ENCODE measurements at places on chromosomes 13 and 19.

GRCh38 chr13:111323549-111323948 is 3.1 kb downstream of the TEX29 start:
- DNase-seq: no peak

- no peak for DNase-seq
These were observed 130.8 kb upstream of the MCF2L start for GRCh38 chr13:112838038-112838841.

DNA sequence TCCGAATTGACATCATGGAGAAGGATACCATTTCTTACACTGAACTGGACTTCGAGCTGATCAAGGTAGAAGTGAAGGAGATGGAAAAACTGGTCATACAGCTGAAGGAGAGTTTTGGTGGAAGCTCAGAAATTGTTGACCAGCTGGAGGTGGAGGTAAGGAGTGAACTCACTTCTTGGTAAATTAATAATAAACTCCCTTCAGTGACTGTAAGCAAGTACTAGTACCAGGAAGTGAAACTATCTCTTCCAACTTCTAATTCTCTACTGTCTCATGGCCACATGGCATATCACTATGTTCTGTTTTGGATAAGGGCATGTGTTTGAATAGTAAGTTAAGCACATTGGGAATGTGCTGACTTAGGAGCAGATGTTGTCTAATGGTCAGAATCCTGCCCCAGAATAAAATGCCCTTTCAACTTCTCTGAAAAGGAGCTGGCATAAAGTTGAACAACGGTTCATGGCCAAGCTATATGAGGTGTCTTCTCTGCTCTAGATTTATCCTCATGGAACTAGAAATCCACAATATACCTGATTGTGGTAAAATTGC is 13.4 kb downstream of the OLFM4 start:
- DNase-seq: no peak

GRCh38 chr13:94711561-94712286 is 621 bp downstream of the SOX21 start:
- DNase-seq: no peak

DNA sequence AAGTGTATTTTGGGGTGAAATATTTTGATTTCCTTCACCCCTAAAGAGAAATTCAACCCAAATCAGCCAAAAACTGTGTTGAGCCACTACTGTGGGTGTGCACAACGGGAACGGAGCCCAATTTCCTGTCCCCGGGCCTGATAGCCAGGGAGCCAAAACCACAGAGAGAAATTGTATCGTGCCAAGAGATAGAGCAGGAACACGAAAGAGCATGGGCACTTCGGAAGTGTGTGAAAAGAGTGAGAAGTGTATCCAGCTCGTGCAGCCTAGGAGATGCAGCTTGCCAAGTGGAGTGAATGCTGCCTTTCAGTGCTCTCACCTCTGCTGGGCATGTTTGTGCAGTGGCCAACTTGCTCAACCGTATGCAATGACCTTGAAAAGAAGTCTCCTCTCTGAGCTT is 19.4 kb upstream of the PLEKHF1 start:
- DNase-seq: no peak

GRCh38 chr19:18500376-18500775 is 21.5 kb downstream of the ELL start:
- no peak for DNase-seq

- DNase-seq: no peak
These were observed 25.7 kb downstream of the SHC2 start for GRCh38 chr19:435056-435706.

- no peak for DNase-seq
These were observed 618 bp downstream of the HAUS8 start for GRCh38 chr19:17074634-17075034.

DNA sequence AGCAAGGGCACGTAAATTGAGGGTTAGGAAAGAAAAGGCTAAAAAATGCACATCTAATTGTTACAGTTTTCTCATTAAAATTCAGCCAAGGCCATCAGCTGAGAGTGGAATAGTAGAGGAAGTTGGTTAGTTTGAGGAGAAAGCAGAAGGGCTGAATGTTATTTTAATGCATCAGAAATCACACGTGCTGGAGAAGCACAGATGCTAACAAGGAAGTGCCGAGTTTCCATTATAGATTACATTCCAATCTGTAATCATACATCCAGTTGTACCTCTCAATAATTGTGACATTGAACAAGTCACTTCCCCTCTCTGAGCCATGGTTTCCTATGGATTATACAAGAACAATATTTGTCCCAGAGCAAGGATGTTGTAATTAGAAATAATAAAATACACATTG is 25.1 kb downstream of the FPR3 start:
- DNase-seq: no peak

- no peak for DNase-seq
These were observed 1.7 kb downstream of the COMP start for GRCh38 chr19:18789422-18789869.

GRCh38 chr13:98542568-98543377 is 34.1 kb downstream of the STK24 start:
- DNase-seq: no peak

GRCh38 chr13:95480791-95481780 is 71.4 kb upstream of the CLDN10 start:
- no peak for DNase-seq

- no peak for DNase-seq
These were observed 98.2 kb downstream of the LACC1 start for GRCh38 chr13:43977911-43978310.

GRCh38 chr13:98549006-98549727 is 27.7 kb downstream of the STK24 start:
- no peak for DNase-seq

DNA sequence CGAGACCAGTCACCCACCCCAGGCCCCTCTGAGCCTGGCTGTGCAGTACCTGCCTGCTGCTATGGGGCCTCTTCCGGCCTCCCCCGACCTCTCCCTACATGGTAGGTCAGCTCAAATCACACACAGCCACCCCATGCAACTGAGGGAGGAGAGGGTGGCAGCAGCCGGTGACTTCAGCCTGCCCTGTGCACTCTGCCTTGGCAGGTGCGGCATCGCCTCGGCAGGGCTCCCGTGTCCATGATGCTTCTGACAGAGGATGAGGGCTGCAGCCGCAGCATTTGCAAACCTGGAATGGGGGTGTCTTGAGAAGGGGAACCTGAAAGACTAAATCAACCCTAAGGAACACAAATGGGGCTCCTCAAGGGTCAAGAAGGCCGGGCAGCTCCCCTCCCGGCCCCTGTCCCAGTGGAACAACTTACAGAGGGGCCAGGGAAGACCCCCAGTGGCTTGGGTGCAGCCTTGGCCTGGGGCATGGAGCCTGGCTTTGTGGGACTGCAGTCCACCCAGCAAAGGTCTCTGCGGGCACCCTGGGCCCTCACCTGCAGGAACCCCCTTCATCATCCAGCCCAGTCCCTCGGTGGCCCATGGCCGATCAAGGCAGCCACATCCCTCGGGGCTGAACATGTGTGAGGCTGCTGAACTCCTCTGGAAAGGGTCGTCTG is 6.7 kb downstream of the TEX29 start:
- DNase-seq: no peak

GRCh38 chr13:34357435-34358232 is 539.7 kb downstream of the RFC3 start:
- DNase-seq: no peak

DNA sequence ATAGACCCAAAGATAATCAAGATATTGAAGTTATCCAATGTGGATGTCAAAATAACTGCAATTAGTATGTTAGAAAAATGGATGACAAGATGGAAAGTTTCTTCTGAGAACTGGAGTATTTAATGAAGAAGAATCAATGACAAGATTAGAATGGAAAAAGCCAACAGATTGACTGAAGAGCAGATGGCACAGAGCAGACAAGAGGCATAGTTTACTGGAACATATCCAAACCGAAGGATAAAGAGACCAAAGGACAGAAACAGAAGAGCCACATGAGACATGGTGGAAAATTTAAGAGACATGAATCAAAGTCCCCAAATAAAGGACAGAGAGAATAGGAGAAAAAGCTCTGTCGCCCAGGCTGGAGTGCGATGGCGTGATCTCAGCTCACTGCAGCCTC is 89.6 kb upstream of the RXFP2 start:
- no peak for DNase-seq

DNA sequence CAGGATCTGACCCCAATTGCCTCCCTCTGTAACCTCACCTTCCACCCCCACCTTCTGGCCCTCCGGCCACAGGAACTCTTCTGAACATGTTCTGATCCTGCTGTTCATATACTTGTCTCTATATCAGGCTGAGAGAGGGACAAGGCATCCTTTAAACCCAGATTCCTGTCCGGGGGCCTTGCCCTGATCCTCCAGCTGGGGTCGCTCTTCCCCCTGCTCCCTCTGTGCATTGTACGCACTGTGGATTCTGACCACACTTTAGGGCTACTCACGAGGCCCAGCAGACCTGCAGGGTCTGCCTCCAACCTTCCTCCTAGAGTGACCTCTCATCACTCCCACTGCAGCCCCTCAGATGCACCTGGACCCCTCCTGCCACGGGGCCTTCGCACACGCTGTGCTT is 269.3 kb downstream of the UQCRFS1 start:
- DNase-seq: no peak

DNA sequence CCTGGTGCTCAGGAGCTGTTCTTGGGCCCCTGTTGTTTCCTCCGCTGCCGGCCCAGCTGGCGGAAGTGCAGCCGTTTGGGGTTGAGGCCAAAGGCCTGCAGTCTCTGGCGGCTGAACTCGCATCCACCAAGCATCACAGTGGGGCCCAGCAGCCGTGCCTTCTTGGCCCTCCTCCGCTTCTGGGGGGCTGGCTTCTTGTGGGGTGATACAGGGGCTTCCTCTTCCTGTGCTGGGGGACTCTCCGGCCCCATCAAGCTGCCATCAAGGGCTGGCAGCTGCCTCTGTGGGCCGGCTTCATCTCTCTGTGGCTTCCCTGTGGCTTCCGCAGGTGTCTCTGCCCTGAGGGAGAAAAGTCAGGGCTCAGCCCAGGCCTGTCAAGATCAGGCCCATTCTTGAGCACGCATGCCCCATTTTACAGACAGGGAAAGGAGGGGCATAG is 10.3 kb downstream of the ATG4D start:
- no peak for DNase-seq

- no peak for DNase-seq
These were observed 51.3 kb downstream of the STK24 start for GRCh38 chr13:98525456-98526181.

DNA sequence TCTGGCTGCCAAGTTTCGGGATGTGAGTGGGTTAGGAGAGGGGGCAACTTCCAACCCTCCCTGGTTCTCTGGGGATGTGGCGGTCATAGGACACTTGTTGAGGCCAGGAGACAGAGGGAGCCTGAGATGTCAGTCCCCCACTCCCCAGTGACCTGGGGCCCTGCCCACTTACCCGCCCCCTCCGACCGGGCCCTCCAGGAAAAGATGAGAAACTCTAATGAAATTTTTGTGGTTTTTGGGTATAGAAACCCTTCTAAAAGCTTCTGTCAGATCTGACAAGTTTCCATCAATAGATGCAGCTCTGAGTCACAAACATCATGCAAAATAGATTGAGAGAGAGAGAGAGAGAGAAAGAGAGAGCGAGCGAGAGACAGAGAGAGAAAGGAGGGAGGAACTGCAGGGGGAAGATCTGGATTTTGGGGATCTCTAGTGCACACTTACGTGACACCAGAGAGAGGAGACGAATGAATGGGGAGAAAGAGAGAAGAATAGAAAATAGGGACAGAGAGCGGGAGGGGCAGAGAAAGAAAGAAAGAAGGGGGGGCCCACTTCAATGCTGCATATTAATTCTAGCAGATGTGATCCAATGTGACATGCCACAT is 94.0 kb downstream of the PTPRS start:
- no peak for DNase-seq

- DNase-seq: no peak
These were observed 30.0 kb downstream of the ZNF91 start for GRCh38 chr19:23365222-23365621.

DNA sequence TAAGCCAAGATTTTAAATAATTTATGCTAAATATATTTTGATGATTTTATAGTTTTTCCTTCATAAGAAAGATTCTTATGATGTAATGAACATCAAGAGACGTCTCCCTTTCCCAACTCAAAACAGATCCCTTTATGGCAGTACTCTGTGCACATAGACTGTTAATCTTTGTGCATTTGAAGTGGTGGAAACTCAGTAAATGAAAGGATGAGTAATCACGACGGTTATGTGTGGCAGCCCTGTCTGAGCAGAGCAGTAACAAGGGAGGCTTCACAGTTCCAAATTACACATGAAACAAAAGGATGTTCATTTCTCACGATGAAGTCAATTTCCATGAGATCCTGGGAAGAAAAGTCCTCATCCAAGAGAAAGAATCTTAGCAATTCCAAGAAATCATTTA is 498.1 kb downstream of the KLF5 start:
- DNase-seq: no peak

- DNase-seq: no peak
These were observed 15.1 kb downstream of the PRAM1 start for GRCh38 chr19:8487137-8487851.

- DNase-seq: no peak
These were observed 314.8 kb upstream of the MAB21L1 start for GRCh38 chr13:35791184-35791851.

DNA sequence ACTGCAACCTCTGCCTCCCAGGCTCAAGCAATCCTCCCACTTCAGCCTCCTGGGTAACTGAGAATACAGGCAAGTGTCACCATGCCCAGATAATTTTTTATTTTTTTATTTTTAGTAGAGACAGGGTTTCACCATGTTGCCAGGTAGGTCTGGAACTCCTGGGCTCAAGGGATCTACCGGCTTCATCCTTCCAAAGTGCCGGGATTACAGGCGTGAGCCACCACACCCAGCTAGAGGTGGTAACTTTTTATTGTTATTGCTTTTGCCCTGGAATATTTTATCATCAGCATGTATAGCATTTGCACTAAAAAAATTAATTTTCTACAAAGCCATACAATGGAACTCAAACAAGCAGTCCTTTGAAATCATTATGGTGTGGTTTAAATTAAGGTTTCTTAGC is 14.0 kb downstream of the HAUS8 start:
- DNase-seq: no peak

DNA sequence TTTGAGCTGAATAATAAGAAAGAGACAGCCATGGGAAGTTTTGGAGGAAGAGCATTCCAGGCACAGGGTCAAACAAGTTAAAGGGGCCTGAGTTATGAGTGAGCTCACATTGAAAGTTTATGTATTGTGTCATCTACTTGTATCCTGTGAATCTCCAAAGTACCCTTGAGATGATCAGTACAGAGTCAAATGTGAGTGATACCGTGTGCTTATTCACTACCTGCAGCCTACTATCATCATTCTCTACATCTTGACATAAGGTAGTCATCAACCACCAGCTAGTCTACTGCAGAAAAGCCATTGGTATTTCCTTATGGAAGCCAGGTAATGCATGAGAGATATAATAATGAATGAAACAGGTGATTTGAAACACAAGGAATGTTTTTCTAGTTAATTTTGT is 3.0 kb upstream of the KCTD12 start:
- DNase-seq: no peak

DNA sequence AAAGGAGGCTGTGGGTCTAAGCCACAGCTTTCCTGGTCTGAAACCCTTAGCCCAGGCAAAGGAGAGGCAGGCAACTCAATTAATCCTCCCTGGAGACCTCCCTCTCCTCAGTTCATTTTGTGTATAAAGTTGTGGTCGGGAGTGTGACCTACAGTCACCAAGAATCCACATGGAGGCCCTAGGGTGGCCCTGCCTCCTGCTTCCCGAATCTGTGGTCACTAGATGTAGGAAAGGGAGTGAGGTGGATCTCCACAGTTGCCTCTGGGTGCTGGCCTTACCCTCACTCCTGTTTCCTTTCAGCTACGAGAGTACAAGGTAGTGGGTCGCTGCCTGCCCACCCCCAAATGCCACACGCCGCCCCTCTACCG is 1.3 kb downstream of the RPL18A start:
- no peak for DNase-seq

- DNase-seq: no peak
These were observed 713.5 kb downstream of the DIAPH3 start for GRCh38 chr13:59450229-59450628.

- DNase-seq: no peak
These were observed 459.1 kb downstream of the DCT start for GRCh38 chr13:94020426-94020825.

All from NCI-H2081 treated with DMSO at 0.1 percent for 48 hours (cell line).